ENCODE measurements at places on chromosomes 6 and 20.

DNA sequence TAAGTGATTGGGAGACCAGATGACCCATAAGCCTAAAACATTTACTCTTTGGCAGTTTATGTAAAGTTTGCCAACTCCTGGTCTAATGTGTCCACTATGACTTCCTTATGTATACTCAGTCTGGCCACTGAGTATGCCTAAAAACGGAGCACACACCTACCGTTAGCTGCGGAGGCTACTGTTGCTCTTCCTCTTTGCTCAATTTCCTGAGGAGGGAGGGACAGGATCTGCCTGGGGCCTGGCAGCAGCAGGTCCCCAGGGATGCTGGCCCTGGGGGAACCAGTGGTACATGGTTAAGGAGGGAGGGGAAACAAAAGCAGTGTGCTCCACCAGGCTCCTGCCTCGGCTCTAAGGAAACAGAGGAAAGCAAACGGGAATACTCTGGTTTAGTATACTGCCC is 113.5 kb downstream of the CDYL start:
- no peak for DNase-seq

- no peak for DNase-seq
Observed at GRCh38 chr6:157716251-157716995, 106.6 kb upstream of the SNX9 start.

GRCh38 chr6:132161283-132161682 is 210.1 kb upstream of the CCN2 start:
- peak; percentile 39 for DNase-seq

DNA sequence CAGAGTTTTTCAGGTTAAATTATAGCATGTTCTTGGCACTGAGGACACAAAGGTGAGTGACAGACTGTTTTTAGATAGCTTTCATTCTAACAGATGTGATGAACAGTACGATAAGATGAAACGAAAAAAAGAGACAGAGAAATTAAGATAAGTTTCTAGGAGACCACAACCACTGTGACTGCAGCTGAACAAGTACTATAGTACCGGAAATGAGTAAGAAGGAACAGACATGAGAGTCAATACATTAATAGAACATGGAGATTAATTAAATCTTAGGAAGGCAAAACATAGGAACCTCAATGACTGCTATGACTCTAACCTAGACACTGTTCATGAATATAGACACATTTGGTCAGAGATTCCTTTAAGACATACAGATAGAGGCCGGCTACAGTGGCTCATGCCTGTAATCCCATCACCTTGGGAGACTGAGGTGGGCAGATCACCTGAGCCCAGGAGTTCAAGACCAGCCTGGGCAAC is 40.2 kb downstream of the HBS1L start:
- no peak for DNase-seq

GRCh38 chr6:7692453-7692784 is 33.5 kb upstream of the BMP6 start:
- DNase-seq, result no peak

- no peak for DNase-seq
Observed at GRCh38 chr20:6302041-6302440, 179.2 kb upstream of the FERMT1 start.

DNA sequence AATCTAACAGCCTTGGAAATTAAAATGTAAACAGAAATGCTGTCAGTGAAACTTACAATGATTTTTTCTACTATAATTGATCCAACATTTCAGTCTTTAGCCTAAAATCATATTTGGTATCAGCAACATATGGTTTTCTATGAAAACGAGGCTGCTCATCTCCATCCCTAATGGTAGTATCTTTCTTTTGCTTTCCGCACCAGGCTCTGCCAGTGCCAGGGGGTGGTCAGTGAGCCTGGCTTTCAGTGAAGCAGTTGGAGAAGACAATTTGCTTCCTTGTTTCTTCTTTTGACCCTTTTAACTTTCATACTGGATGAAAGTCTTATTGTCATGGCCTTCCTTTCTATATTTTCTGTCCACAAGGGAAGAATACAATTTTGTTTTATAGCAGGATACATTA is 258.4 kb downstream of the ARID1B start:
- no peak for DNase-seq

DNA sequence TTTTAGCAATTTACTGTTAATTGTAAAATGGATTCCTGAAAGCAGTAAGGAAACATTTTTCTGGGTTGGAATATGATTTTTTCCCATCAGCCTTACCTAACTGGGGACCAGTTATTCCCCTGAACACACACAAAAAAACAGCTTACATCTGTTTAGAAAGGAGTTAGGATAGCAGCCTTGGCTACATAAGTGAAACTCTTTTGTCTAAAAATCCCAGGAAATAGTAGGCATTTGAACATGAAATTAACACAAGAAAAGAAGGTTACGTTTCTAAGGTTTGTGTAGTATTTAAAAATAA is 696.2 kb upstream of the MARCKS start:
- DNase-seq, result no peak

GRCh38 chr6:50842861-50843384 is 24.3 kb downstream of the TFAP2B start:
- no peak for DNase-seq

GRCh38 chr6:108591040-108591816 is 30.5 kb downstream of the FOXO3 start:
- DNase-seq, result no peak

- no peak for DNase-seq
Observed at GRCh38 chr6:149950423-149950822, 8.6 kb downstream of the ULBP2 start.

DNA sequence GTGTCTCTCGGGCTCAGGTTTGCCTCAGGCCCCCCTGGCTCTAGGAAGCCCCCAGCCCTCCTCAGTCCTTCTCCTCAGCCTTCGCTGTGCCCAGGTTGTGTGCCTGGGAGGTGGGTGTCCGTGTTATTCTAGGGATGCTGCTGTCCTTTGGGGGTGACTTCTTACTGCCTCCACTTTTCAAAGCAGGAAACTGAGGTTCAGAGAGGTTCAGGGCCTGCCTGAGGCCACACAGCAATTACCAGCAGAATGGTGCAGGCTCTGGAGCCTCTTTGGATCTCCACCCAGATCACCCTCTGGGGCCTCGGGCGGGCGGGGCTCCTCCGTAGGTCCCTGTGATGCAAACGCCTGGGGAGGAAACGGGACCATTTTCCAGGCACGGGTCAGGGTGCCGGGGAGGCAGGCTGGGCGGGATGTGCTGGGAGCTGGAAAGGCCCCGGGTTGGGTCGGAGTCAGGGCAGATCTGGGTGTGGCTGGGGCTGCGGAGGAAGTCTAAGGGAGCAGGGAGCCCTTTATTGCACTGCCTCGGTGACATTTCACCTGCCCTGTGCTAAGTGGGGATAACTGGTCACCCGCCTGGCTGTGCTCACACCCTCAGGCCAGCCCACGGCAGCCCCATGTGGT is 23.2 kb downstream of the GATA5 start:
- DNase-seq, result no peak

- no peak for DNase-seq
Observed at GRCh38 chr20:41135187-41135887, 2.0 kb upstream of the PLCG1 start.

- no peak for DNase-seq
Observed at GRCh38 chr6:32226434-32226833, 2.6 kb upstream of the NOTCH4 start.

DNA sequence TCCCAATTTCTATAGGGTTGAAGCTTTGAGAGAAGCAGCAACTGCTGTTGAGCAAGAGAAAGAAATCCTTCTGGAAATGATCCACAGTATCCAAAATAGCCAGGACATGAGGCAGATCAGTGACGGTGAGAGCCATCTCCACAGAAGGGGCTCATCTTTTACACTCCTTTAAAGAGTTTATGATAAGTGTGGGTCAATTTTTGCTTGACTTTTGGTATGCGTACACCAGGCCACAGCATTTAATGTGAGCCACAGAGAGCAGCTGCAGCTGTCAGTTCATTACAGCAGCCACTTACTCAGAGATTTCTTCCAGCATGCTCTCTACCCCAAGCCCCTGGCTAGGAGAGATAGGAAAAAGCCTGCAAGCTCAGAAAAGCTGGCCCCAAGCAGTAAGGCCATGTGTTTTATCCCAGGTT is 9.9 kb downstream of the BAG2 start:
- no peak for DNase-seq

GRCh38 chr20:22682381-22682780 is 98.0 kb upstream of the FOXA2 start:
- DNase-seq, result no peak

DNA sequence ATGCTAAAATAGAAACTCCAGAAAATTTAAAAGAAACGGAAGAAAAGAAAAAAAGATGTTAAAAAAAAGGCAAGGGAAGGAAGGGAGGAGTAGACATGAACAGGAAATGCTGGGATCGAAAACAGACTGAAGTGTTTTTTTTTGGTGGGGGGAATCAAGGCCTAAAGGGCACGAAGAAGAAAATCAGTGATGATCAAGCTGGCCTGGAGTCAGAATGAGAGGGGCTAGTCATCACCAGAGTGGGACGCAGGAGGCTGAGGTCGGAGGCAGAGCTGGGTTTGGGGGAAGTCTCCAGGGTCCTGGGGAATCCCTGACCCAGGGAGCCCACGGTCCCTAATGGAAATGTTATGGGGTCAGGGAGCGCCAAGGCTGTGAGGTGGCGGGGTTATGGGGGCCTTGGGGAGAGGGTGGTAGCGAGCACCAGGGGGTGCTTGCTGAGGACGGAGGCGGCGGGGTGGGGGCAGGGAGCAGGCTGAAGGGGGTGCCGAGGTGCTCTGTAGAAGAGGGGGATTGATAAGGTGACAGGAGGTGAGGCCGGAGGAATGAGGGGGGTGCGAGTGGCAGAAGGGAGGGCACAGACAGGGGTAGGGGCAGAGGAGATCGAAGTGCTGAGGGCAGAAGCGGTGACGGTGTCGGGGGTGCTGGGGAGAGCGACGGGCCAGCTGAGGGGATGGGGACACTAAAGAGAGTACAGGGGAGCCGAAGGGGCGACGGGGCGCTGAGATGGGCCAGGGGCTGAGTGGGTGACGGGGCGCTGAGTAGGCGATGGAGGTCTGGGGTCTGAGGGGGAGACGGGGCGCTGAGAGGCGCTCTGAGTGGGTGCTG is 684 bp downstream of the ZNFX1 start:
- DNase-seq, result no peak
